ENCODE measurements at places on chromosomes 6 and 20.

GRCh38 chr20:2509794-2510193, 1.1 kb upstream of the ZNF343 start:
- H3K27me3 ChIP-seq = no peaks in the 10 kb centered on the region
- no peak for DNase-seq
- H3K4me3 ChIP-seq = no peak overlapping the region
- no peak overlapping the region for H3K27ac ChIP-seq

- H3K4me3 ChIP-seq = no peak overlapping the region
- H3K27ac ChIP-seq = no peak overlapping the region
- peak; percentile 13 for DNase-seq
- no peaks in the 10 kb centered on the region for H3K36me3 ChIP-seq
- peaks cover 2% of the 10 kb centered on the region for H3K4me1 ChIP-seq
- H3K27me3 ChIP-seq = no peaks in the 10 kb centered on the region
Observed at GRCh38 chr20:46751856-46752255, 42.4 kb downstream of the SLC2A10 start.

DNA sequence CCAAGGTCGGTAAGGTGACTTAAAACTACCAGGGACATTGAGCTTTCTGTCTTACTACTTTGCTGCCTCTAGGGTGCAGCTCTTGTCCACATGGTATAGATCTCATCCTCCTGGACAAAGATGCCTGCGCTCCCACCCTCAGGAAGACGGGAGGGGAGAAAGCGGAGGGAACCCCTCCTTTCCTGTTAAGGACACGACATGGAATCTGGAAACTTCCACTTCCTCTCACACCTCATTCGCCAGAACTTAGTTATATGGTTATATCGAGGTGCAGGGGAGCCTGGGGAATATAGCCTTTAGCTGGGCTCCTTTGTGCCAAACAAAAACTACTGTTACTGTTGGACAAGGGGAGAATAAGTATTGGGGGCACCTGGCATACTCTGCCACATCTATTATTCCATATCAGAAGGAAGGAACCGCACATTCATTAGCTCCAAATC, 224.3 kb upstream of the TSHZ2 start:
- no peak overlapping the region for H3K27ac ChIP-seq
- no peak overlapping the region for H3K4me3 ChIP-seq
- no peaks in the 10 kb centered on the region for H3K27me3 ChIP-seq
- H3K4me1 ChIP-seq = no peaks in the 10 kb centered on the region
- DNase-seq = peak; percentile 54
- no peaks in the 10 kb centered on the region for H3K36me3 ChIP-seq

GRCh38 chr6:119161438-119161837, 83.0 kb upstream of the FAM184A start:
- no peak overlapping the region for H3K4me3 ChIP-seq
- H3K27me3 ChIP-seq = no peaks in the 10 kb centered on the region
- peak; percentile 59 for DNase-seq
- H3K36me3 ChIP-seq = no peaks in the 10 kb centered on the region
- no peak overlapping the region for H3K27ac ChIP-seq
- no peaks in the 10 kb centered on the region for H3K4me1 ChIP-seq

- no peak overlapping the region for H3K4me3 ChIP-seq
Observed at GRCh38 chr20:59802018-59802417, 131.4 kb downstream of the SYCP2 start.

DNA sequence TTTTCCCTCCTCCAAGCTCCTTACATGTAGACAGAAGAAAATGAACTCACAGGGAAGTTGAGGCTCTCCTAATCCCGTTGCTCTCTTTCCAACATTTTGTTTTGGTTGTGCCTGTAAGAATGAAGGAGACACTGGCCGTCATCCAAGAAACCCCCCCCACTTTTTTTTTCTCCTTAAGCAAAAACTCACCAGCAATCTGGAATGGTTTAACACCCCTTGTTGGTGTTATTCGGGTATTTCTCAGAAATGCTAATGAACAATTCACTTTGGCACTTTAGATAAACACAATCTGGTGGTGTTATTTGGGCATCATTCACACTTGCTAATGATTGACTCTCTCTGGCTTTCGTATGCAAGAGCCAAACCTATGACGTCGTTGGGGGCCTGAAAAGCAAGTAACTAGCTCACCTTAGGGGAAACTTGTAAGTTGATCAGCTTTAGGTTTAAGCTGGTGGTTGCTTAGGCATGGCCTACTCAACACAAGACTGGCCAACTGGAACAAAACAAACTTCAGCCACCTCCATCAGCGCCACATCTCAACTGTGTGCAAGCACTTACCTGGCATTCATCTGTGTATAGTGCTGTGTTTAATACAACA, 24.3 kb upstream of the OLIG3 start:
- H3K27ac ChIP-seq = no peak overlapping the region
- peaks cover 8% of the 10 kb centered on the region for H3K27me3 ChIP-seq
- no peak for DNase-seq

- H3K4me3 ChIP-seq = no peak overlapping the region
- peak; percentile 27 for DNase-seq
- no peak overlapping the region for H3K27ac ChIP-seq
Observed at GRCh38 chr6:14709066-14709670, 536.7 kb upstream of the JARID2 start.

- H3K4me3 ChIP-seq = no peak overlapping the region
- no peak overlapping the region for H3K27ac ChIP-seq
- H3K27me3 ChIP-seq = no peaks in the 10 kb centered on the region
- no peaks in the 10 kb centered on the region for H3K4me1 ChIP-seq
Observed at GRCh38 chr6:11368760-11369159, 136.3 kb upstream of the NEDD9 start.

All from fibroblast of lung (primary cell).